ENCODE measurements at places on chromosomes 7 and 10.

GRCh38 chr10:73865459-73866442 lies 8.6 kb downstream of the CAMK2G start:
- DNase-seq: peak; percentile 85

- DNase-seq: no peak
These were observed 100.1 kb downstream of the OTUD1 start for GRCh38 chr10:23538968-23539367.

DNA sequence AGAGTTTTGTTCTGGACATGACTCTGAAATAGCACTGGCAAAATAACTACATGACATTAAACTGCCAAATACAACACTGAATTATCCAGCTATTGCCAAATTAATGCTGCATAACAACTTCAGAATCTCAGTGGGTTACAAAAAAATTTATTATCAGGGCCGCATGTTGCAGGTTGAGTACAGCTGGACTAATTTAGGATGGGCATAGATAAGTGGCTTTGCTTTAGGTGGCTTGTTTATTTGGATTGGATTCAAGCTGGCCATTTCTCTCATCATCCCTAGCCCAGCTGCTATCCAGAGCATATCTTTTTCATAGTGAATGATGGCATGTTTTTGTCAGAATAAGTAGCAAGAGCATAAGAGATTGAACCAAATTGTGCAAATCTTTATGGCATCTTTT lies 1277.1 kb downstream of the REEP3 start:
- DNase-seq: no peak

- no peak for DNase-seq
These were observed 64.8 kb upstream of the AHR start for GRCh38 chr7:17233603-17234002.

GRCh38 chr10:1378473-1378872 lies 322.3 kb downstream of the WDR37 start:
- DNase-seq: no peak

DNA sequence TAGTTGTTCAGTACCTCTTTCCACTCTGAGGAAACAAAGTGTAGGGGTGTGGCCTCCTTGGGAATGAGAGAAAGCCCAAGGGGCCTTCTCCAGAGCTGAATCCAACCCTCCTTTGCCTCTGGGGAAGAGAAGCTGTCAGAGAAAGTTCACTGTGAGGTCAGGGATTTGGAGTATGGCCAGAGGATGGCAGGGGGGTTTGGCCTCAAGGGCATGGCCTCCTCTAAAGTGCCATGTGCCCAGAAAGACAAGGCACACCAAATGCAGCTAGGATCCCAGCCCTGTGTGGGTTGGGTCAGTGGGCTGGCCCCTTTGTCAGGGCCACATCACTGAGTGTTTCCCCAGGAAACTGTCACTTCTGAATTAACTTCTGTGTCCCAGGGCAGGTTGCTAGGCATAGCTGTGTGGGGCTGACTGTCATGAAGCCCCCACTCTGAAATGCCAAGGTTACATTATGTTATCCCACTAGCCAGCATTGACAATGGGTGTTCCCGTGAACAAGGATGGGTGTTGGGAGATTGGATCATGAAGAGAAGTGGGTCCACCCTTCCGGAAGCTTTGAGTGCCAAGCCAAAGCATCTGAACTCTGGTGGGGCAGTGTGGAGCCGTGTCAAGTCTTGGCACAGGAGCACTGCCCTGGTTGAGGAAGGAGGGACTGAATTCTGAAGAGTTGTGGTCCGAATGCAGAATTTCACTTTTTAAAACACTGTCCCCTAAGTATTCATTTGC lies 123.3 kb downstream of the ZMIZ1 start:
- DNase-seq: no peak
